ENCODE measurements at places on chromosomes 3 and 15.
A peak's percentile ranks its signal among the peaks of the same experiment; 100 is the strongest.

DNA sequence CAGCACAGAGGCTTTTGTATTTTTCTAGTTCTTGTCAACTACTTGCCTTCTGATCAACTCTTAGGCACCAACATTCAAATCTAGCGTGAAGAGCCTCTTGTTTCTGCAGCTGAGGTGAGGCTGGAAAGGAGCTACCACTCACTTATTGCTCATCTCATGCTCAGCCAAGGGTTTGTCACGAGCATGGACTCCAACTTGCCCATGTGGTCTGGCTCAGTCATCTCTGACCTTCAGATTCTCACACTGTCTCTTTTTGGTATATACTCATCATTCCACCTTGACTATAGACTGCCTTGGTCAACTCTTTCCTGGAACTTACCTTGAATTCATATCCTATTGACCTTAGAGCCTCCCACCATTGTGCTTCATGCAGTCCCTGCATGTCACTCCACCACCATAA lies 5.2 kb upstream of the GJD2 start:
- no peak for DNase-seq

DNA sequence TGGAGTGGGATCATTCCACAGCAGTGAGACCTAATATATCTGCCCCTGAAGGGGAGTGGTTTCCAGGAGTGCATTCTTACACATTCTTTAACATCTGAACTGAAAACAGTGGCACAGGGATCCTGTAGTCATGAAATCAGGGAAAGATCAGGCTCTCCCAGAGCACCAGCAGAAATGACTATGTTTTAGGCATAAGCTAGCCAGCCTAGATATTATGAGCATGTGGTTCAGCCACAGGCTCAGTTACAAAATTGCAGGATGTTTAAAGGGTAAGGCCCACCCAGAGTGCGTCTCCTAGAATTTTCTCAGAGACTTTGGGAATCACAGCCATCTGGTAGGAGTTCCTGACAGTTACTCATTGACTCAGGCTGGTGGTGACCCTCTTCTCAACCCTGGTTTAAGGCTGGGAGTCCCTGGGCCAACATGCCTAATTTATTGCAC lies 20.9 kb downstream of the FSTL1 start:
- DNase-seq: no peak

DNA sequence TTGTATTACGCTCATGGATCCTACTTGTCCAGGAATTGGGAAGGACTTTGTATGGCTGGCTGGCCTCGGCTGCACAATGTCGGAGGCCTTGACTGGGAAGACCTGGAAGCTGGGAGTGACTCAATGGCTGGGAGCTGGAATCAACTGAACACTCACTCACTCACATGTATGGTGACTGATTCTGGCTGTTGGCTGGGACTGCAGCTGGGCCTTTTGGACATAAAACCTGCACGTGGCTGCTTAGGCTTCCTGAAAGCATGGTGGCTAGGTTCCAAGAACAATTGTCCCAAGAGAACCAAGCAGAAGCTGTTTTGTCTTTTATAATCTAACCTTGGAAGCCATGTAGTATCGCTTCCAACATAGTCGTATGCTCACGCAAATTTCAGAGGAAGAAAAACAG lies 38.0 kb upstream of the CMTM8 start:
- DNase-seq: no peak

DNA sequence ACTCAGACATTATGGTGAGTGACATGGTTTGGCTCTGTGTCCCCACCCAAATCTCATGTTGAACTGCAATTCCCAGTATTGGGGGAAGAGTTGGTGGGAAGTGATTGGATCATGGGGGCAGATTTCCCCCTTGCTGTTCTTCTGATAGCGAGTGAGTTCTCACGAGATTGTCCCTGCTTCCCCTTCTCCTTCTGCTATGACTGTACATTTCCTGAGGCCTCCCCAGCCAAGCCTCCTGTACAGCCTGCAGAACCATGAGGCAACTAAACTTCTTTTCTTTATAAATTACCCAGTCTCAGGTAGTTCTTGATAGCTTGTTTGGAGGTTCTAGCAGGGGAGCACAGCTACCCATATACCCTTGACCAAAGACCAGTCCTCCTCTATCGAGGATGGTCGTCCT lies 45.9 kb downstream of the ADAM10 start:
- DNase-seq: no peak

- no peak for DNase-seq
These were observed 22.4 kb downstream of the BDH1 start for GRCh38 chr3:197533396-197533795.

DNA sequence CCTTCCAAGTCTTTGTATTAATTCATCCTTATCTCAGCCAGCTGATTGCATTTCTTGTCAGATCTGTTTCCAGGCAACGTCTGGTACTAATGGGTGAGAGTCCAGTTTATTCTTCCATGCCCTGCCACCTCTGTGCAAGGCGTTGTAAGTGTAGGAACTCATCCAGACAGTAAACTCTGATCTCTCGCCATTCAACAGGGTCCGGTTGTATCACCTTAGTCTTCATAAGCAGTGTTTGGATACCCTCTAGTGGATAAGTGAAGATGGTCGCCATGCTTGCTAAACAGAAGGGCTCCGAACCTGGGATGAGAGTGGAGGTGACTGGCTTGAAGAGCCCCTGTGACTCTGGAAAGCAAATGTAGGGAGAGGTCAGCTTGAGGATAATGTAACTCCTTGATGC lies 51.6 kb upstream of the CMTM7 start:
- DNase-seq: peak; percentile 35

- peak; percentile 92 for DNase-seq
These were observed 86.4 kb downstream of the WDR76 start for GRCh38 chr15:43913026-43913780.

GRCh38 chr3:72310419-72311380 lies 525.8 kb upstream of the PROK2 start:
- DNase-seq: no peak

GRCh38 chr15:49046220-49047102 lies at the start of gene SECISBP2L:
TSS of gene SECISBP2L (minus strand) at chr15:49046446. CDS start at chr15:49046299, 147 bp downstream.
- DNase-seq: peak; percentile 91

DNA sequence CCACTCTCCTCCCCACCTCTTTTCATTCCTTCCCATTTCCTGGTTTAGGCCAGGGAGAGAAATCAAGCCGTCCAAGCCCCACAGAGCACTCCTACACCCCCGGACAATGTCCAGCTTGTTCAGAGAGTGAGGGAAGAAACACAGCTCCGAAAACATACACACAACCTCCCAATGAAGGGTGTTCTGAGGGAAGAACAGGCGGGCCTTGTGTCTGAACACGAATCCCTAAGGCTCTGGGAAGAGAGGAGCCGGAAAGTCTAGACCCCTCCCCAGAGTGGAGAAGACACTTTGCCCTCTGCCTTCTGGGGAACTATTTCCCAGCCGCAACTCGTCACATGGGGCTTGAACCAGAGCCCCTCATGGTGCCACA lies 30.5 kb downstream of the ACAN start:
- DNase-seq: no peak

GRCh38 chr15:75455982-75456531 lies 4.6 kb upstream of the SIN3A start:
- peak; percentile 12 for DNase-seq

DNA sequence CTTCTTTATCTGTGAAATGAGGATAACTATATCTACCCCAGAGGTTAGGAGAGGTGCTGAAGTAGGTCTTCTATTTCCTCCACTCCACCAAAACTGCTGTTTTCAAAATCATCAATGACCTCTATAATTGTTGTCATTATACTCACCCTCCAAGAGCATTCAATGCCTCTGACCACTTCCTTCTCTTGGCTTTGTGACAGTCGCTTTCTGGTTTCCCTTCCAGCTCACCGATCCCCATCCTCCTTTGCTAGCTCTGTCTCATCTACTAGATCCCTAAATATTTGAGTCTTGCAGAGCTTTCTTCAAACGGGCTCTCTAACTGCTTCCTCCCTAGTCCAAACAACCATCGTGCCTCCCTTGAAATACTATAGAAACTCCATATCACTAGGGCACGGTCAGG lies 153.5 kb downstream of the RPLP1 start:
- no peak for DNase-seq

- no peak for DNase-seq
These were observed 9.0 kb downstream of the HCLS1 start for GRCh38 chr3:121651684-121652083.

DNA sequence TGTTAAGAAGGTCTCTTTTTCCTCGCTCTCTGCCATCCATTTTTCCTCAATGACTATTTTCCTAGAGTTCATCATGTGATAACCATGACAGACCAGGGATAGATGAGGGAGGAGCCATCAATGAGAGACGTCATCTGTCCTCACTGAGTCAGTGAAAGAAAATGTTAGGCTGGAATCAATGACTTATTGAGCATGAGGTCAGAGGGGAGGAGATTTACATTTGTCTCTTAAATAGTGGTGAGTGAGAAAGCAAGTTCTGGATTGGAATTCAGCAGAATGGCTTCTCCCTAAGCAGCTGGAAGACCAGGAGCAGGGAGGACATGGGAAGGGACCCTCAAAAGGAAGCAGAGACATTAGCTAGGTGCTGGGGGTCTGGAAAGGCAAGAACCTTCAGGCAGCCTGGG lies 28.2 kb upstream of the USP3 start:
- DNase-seq: peak; percentile 65

- DNase-seq: no peak
These were observed 66.9 kb downstream of the TFG start for GRCh38 chr3:100776097-100776729.

GRCh38 chr3:158106766-158107471 lies 699 bp upstream of the SHOX2 start:
- DNase-seq: no peak

GRCh38 chr15:72404841-72405240 lies 6.7 kb downstream of the TMEM202 start:
- no peak for DNase-seq

DNA sequence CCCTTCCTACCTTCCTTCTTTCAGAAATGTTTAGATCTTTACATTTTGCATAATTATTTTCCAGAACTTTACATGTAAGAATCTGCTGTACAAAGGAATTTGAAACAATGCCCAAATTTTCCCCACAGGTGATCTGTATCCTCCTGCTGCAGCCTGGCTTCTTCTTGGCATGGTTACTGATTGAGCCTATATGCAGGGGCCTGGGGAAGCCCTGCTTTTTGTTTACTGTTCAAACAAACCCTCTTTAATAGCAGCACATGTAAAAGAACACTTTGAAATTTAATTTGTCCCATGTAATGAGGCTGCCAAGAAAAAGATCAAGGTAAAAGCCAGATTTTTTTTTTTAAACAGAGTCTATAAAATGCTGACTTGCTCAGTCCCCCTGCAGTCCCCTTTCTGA lies 432.2 kb downstream of the TUSC7 start:
- no peak for DNase-seq

DNA sequence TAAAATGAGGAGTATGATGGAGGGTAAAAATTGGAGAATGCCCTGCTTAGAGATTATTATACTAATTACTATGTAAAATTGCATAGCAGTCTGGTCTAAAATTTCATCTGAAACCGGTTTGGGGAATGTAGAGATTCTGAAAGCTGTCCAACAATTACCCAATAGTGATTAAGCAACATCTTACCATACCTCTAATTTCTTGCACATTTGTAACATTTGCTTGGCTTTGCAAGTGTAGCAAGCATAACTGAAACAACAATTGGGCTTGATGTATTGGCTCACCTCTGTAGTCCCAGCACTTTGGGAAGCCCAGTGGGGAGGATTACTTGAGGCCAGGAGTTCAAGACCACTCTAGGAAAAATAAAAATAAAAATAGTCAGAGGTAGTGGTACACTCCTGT lies 17.4 kb downstream of the AADACL2 start:
- DNase-seq: no peak

DNA sequence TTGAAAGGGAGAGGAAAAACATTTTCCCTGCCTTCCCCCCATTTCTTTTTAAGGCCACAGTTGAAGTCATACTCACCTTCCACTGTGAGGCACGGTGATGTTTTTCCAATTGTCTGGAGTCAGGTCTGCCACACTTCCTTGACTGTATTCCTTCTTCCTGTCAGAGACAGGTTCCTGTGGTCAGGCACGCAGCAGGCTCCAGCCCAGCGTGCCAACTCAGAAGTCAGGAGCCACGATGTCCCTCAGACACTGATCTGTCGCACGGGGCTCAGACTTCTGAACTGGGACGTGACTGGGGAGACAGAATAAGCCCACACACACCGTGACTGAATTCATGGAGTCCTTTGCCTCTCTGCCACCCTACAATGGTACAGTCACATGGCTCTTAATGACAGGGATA lies 41.2 kb upstream of the ADAMTS9 start:
- DNase-seq: no peak

DNA sequence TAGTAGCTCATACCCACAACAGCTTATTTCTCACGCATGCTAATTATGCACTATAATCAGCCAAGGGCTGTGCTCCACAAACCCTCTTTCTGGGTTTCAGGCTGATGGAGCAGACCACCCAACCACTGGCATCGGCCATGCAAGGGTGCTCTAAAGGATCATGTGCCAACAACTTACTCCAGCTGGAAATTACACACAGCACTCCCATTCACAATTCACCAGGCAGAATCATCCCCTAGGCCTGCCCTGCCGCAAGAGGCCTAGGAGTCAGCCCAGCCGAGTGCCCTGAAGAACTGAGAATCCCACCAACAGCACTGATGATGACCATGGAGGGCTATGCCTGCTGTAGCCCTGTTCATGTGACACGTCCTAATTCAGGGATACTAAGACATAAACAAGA lies 216.2 kb upstream of the CHRNA7 start:
- DNase-seq: no peak

GRCh38 chr3:5126586-5126985 lies 4.5 kb downstream of the ARL8B start:
- no peak for DNase-seq

GRCh38 chr3:139355891-139356290 lies 12.1 kb downstream of the MRPS22 start:
- no peak for DNase-seq

DNA sequence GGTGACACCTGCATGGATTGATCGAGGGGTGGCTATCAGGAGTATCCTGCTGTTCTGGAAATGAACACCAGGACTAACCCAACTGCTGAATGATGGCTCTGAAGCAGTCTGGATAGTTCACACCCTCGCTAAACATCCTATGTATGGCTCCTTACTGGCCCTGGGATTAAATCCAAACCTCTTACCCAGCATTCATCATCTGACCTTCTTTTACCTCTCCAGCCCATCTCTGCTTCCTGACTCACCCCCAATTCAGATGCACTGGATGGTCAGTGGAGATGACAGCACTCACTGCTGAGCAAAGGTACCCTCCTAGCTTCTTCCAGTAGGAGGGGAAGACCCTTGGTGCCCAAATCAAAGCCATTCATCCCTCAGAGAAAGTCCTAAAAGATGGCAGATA lies 235.2 kb upstream of the TRIM42 start:
- no peak for DNase-seq

GRCh38 chr15:59437817-59438624 lies at the start of gene FAM81A:
TSS of gene FAM81A (plus strand) at chr15:59438186. CDS start at chr15:59458627, 20,441 bp downstream.
- DNase-seq: peak; percentile 36

DNA sequence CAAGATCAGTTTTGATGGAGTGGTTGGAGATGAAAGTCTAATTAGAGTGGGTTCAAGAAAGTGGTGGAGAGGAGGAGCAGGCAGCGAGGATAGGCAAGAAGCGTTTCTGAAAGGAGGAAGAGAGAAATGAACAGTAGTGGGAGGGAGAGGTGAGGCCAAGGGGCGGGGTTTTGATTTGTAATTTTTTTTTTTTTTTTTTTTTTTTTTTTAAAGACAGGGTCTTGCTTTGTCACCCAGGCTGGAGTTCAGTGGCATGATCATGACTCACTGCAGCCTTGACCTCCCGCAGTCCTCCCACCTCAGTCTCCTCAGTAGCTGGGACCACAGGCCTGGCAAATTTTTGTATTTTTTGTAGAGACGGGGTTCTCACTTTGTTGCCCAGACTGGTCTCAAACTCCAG lies 36.6 kb downstream of the MRAS start:
- no peak for DNase-seq

GRCh38 chr3:52318186-52318816 lies 2.2 kb downstream of the DNAH1 start:
- DNase-seq: no peak

- DNase-seq: no peak
These were observed 6.0 kb downstream of the LINS1 start for GRCh38 chr15:100595964-100596363.
